ENCODE measurements at places on chromosomes 4 and X.

DNA sequence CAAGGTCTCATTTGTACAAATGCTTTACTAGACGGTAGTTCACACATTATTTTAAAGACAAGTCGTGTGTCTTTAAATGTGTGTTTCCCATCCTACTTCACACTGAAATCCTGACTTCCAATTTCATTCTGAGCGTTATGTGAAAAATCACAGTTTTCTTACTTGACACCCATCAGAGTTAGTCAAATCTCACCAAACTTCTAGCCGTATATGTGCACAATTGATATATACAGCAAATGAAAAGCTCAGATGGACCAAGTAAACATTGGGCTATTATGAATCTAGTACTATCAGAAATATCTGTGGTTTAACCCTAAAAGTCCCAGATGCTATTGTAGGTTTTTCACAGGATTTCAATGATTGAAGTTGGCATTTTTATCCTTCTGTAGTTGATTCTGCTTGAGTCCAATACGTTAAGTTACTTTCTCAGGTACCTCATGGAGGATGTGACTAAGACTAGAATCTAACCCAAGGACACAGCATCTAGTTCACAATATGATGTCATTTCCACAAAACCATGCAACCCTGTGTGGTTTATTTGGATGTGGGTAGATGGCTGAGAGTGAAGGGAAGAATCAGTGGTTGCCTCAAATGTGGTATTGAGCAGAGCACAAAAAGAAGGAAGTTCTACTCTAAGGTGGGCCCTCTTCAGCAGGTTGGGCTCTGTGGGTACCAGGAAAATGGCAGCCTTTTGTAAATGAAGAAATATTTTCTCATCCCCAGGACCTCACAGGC, 22.1 kb upstream of the TRIM60 start:
- DNase-seq: no peak

DNA sequence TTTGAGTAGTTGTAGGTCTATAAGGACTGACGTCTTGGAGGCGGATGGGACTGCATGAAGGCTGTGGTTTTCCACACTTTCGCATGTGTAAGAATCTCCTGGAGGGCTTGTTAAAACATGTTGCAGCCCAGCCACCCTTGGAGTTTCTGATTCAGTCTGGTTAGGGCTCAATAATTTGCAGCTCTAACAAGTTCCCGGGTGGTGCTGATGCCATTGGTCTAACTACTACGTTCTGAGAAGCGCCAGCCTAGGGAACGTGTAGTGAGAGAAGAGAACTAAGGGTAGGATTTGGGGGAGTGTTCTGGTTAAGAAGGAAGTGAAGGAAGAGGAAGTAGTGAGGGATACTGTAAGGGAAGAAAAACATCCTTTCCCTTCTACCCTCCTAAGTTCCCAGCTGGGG, 138.9 kb downstream of the LARP7 start:
- DNase-seq: no peak

DNA sequence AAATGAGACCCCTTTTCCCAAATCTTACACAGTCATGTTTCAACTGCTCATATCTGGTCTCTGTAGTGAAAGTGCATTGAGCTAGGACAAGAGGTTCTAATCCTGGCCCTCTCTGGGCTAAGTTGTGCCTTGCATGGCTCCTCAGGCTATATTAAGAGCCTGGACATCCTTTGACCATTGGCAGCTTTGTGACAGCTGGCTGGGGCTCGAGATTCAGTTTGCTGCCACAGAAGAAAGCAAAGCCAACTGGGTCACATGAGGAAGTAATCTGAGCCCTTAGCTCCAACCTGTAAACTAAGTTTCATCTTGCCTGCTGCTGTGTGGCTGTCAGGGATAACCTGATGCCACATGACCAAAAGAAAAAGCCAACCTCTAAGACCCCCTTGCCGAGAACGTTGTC, 51.8 kb upstream of the JADE1 start:
- DNase-seq: no peak

DNA sequence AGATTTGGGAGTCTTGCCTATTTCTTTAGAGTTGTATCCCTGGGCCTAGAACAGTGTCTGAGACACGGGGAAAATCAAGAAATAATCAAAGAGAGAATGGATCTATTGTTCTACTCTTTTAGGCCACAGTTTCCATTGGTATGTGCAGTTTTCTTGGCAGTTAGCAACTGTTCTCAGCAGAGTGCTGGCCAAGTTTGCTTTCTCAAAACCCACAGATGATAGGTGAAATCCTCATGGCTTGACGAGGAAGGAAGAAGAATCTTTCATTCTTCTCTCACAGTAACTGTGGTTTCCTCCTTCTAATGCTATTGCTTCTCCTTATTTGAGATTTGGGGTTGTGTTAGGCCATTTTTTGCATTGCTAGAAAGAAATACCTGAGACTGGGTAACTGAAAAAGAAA, 42.2 kb downstream of the AGA start:
- no peak for DNase-seq

- DNase-seq: peak; percentile 83
Measured at GRCh38 chrX:39730662-39731329, 367.0 kb downstream of the BCOR start.

DNA sequence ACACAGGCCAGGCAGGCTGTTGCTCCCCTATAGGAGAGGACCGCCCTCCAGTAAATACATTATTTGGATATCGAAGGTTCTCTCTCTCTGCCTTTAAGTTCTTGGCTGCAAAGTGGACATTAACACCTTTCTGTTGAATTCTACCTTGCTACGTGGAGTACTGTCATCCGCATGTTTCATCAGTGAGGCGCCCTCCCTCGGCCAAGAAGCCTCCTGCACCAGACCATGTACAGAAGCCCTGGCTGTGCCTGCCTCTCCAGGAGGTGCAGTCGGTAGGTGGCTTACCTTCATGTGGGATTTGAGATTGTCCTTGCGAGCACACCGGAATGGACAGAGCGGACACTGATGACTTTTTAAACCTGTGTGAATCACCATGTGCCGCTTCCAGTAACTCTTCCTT, 46.7 kb downstream of the ZNF827 start:
- DNase-seq: no peak

- DNase-seq: no peak
Measured at GRCh38 chr4:155818639-155819038, 47.4 kb downstream of the ASIC5 start.

- DNase-seq: no peak
Measured at GRCh38 chr4:126215759-126216158, 901.0 kb downstream of the FAT4 start.

- no peak for DNase-seq
Measured at GRCh38 chr4:87057835-87058355, 123.1 kb downstream of the AFF1 start.

- DNase-seq: no peak
Measured at GRCh38 chrX:40818236-40818635, 82.9 kb upstream of the MED14 start.

- DNase-seq: no peak
Measured at GRCh38 chr4:23814587-23814986, 75.3 kb downstream of the PPARGC1A start.

- DNase-seq: no peak
Measured at GRCh38 chr4:42428036-42428435, 30.7 kb downstream of the SHISA3 start.

- DNase-seq: no peak
Measured at GRCh38 chr4:82293304-82293703, 80.5 kb downstream of the HNRNPD start.

GRCh38 chr4:6472008-6472386, 417 bp downstream of the PPP2R2C start:
- no peak for DNase-seq

DNA sequence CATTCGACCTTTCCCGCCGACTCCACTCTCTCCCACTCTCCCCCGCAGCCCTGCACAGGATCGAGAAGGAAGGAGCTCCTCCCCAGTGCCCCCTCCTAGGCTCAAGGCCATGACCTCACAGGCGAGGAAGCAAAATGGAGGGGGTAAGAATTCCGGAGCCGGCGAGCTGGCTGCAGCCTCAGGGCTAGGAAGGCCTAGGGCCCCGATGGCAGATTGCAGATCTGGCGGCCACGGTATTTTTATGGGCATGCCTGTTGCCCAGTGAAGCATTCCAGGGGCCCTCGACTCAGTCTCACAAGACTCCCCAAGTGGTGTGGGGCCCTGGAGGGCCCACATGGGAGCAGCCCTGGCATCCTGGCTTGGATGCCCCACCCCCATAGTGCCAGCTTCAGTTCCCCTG, 942 bp upstream of the L1CAM start:
- peak; percentile 70 for DNase-seq

DNA sequence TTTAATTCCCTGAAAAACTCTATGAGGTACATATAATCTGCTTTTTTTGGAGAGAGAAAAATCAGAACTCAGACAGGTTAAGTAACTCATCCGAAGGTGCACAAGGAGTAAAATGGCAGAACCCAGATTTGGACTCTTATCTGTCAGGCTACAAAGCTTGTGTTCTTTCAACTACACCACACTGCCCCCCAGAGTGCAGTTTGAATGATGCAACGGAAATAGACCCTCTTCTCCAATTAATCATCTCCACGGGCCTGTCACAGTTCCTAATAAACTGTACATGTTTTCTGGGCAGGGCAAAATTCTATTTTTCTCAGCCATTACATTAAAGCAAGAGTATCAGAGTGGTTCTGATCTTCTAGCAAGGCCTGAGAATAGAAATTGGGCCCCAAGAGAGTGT, 35.3 kb upstream of the DCX start:
- DNase-seq: no peak

- no peak for DNase-seq
Measured at GRCh38 chrX:138930583-138930945, 219.0 kb upstream of the FGF13 start.

GRCh38 chr4:112637552-112637866, 566 bp downstream of the LARP7 start:
- no peak for DNase-seq

DNA sequence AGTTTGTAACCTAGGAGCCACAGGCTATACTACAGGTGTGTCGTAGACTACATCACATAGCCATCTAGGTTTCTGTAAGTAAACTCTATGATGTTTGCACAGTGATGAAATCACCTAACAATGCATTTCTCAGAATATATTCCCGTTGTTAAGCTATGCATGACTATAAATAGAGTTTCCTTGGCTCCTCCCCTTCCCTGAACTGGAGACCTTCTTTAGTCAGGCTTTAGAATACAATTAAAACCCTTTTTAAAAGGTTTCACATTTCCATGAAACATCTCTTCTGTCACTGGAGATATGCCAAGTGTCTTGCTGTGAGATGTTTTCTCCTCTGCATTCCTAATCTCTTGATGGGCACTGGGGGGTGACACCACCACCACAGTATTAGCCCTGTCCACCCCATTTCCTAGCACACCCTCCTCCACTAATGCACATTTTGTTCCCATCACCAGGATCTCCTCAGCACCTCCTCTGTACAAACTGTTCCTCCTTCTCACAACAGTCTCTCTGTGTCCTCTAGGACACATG, 334.6 kb upstream of the CPEB2 start:
- DNase-seq: peak; percentile 11

DNA sequence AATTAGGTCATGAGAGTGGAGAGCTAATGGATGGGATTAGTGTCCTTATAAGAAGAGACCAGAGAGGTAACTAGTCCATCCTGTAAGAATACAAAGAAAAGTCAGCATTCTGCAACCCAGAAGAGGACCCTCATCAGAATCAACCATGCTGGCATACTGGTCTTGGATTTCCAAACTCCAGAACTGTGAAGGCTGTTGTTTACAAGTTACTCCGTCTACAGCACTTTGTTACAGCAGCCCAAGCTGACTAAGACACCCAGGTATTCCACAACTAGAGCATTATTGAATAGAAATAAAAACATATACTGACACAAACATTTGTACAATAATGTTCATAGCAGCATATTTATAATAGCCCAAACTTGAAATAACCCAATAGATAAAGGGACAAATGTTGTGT, 9.2 kb downstream of the TMEM156 start:
- no peak for DNase-seq

DNA sequence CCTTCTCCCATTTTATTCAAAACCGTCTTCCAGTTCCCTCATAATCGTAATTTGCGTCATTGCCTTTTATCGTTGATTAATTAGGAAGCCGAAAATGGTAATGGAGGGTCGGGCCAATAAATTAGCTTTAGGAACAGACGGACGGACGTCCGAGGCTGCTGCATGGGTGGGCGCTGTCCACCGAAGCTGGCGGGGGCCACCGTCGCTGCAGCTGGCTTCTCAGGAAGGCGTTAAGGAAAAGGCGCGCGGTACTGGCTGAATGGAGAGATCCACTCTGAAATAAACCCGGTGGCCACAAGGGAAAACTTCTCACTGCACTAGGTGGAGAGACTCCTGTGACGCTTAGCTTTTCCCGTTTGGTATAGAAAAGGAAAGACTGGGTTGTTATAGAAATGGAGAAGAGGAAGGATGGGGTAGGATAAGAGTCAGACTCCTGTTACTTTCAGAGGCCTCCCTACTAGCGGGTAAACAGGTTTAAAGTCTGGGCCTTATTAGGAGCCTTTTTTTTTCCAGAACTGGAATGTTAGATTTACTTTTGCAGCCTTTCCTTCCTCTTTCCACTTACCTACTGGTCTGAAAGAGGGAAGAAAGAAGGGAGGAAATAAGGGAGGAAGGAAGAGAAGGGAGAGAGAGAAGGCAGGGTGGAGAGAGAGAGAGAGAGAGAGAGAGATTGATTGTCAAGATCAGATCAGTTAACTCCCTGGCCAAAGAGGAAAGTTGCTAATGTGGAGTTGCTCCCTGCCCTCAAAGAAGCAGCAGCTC, 11.3 kb upstream of the PRDM8 start:
- DNase-seq: no peak

- DNase-seq: no peak
Measured at GRCh38 chr4:39020130-39020529, 12.1 kb downstream of the TMEM156 start.

DNA sequence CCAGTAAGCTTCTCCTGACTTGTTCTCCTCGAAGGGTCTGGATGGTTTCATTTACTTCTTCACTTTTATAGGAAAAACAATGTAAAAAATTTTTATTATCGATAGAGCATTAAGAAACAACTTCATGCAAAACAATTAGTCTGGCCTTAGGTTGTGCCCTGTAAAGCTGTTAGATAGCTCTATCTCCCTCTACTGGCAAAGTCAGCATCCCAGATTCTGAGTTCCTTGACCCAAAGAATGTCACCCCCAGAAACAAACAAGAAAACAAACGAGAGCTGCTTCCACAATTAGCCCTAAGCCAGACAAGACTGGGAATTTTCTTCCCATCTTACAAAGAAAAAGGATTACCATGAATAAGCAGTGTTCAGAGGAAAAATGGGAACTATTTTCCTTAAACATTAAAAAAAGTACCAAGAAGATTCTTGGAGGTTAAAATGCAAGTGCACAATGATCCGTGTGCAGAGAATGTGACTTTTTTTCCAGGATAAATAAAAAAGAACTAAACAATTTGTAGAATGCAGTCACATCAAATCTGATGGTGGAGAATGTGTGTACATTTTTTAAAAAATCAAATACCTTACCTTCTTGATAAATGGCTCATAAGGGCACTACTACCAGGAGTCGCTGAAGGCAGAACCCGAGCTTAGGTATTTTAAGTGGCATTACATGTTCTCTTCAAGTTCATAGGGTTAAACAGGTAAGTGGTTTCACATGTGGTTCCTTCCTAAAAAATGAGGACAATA, 293.2 kb downstream of the FBXO8 start:
- peak; percentile 33 for DNase-seq

GRCh38 chrX:9947131-9947794, 19.9 kb upstream of the CLDN34 start:
- DNase-seq: no peak

- no peak for DNase-seq
Measured at GRCh38 chrX:13716905-13717304, 17.5 kb downstream of the TRAPPC2 start.
